T-cell (primary cell): ENCODE measurements at places on chromosomes 12 and 14.

GRCh38 chr12:61871485-61871810 lies 388.8 kb upstream of the USP15 start:
- no peak for DNase-seq

DNA sequence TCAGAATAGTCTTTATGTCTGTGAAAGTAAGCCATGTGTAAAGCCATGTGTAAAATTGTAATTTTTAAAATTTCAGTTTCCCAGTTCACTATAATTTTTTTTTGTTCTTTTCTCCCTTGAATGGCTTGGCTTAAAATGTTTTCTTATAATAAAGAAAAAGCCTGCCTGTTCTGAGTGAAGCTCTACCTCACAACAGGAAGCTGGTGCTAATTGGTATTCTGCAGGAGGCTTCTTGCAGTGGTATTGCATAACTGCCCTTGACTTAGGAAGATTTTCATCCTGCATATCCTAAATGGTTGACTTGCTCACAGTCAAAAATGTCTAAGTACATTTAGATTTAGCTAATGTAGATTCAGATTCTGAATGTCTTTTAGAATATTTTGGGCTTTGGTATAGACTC lies 49.5 kb downstream of the ATP2A2 start:
- no peak for DNase-seq

DNA sequence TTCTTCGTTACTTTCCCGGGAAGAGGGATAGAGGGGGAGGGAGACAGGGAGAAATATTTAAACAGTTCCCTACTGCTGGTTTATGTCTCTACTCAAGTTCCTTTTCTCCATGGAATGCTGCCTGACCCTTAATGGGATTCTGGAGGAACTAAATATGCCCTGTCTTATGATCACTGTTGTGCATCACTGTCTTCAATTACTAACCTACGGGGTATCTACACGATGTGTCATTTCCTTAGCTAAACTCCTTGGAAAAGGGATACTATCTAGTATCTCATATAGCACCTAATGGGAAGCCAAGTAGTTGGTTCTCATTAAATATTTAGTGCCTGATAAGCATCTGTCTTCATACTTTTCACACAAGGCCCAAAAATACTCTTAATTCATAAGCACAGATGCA lies 37.5 kb upstream of the FBLN5 start:
- no peak for DNase-seq

GRCh38 chr14:62179367-62180018 lies 417.3 kb downstream of the SNAPC1 start:
- DNase-seq, result no peak

DNA sequence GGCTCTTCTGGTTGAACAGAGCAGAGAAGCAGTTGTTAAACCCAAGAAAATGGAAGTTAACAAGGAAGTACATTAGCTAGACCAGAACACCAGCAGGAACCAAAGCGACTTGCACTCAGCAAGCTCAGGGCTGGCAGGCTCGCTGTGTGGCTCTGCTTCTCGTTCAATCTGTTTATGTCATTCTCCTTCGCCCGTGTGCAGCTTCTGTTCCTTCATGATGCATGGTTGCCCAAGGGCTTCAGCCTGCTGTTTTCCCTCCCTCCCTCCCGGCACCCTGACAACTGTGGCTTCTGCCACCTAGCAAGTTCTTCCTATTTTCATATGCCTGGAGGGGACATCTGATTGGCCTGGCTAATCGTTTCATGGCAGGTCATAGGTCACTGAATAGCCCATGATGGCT lies 25.3 kb downstream of the PIGH start:
- DNase-seq, result no peak

GRCh38 chr12:10457760-10458159 lies 4.6 kb upstream of the KLRC1 start:
- DNase-seq, result no peak

DNA sequence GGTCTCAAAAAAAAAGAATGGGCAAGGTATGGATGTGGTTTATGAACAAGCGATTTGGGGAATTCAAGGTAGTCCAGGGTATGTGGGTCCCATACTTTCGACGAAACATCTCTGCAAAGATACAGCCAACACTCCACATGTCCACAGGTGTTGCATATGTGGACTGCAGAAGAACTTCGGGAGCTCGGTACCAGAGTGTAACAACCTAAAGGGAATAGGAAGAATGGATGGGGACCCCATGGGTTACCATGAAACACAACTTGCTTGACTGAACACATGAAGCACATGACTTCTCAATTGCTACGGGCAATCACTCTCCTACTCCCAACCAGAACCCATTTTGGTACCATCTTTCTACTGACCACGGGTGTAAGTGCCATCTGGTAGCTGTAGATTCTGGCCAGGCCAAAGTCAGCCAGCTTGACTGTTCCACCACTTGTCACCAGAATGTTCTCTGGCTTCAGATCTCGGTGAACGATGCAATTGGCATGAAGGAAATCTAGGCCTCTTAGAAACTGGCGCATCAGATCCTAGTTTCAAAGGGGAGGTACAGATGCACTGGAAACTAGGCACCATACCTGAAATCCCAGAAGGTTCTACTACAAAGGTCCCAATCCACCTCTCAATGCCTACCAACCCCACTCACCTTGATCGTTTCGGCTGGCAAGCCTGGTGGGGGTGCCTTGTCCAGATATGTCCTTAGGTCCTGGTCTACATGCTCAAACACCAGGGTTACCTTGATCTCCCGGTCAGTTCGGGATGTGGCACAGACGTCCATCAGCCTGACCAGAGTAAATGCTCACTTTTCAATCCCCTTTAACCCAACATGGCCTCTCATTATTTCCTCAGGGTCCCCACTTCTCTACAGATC lies 1.3 kb downstream of the CDK4 start:
- DNase-seq, result no peak

GRCh38 chr14:31194661-31195060 lies 12.9 kb downstream of the HECTD1 start:
- no peak for DNase-seq

GRCh38 chr12:113448873-113449272 lies 22.8 kb downstream of the LHX5 start:
- no peak for DNase-seq

- no peak for DNase-seq
These were observed 2.9 kb downstream of the RILPL1 start for GRCh38 chr12:123530668-123531067.

DNA sequence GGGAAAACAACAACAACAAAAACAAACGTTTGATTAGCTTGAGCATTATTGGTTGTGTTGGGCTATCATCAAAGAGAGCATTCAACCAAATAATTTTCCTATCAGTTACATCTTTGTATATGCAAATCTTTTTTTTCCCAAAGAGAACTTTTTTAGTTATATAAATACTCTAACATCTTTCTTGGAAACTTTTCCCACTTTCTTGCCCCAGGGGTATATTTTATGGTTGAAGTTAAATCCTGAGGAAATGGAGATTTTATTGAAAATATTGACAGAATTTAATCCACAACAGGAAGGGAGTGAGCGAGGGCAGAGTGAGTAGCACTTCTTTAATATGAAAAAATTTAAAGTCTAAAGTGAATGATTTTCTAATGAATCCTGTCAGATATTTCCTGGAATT lies 120.9 kb upstream of the NPAS3 start:
- no peak for DNase-seq

GRCh38 chr12:14920475-14921126 lies 17.7 kb downstream of the ERP27 start:
- no peak for DNase-seq

GRCh38 chr14:50542941-50543418 lies 10.6 kb upstream of the MAP4K5 start:
- DNase-seq, result peak; percentile 13

GRCh38 chr12:100295764-100296555 lies 29.0 kb downstream of the SCYL2 start:
- DNase-seq, result no peak

GRCh38 chr12:26937443-26937862 lies 328 bp downstream of the INTS13 start:
- no peak for DNase-seq

- no peak for DNase-seq
These were observed 84.3 kb upstream of the DIO3 start for GRCh38 chr14:101476916-101477553.

DNA sequence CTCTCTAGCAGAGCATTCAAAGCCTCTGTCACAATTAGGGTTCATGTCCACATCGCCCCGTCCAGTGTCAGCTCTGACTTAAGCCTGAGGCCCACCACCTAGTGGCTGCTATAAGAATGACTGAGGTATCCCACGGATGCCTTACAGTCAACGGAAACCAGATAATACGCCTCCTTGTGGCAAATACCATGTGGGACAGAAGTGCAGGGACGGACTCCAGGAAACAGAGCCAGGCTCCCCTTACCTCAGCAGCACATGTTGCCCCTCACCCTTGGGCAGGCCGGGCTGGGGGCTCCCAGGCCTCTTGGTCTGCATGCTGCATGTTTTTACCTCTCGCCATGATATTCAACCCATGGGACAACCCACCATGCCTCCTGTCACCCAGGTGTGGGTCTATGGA lies 86.3 kb downstream of the VWF start:
- DNase-seq, result no peak

GRCh38 chr12:42696406-42697149 lies 107.0 kb upstream of the PRICKLE1 start:
- no peak for DNase-seq

GRCh38 chr14:75428230-75429104 lies 645 bp downstream of the JDP2 start:
- DNase-seq, result no peak

DNA sequence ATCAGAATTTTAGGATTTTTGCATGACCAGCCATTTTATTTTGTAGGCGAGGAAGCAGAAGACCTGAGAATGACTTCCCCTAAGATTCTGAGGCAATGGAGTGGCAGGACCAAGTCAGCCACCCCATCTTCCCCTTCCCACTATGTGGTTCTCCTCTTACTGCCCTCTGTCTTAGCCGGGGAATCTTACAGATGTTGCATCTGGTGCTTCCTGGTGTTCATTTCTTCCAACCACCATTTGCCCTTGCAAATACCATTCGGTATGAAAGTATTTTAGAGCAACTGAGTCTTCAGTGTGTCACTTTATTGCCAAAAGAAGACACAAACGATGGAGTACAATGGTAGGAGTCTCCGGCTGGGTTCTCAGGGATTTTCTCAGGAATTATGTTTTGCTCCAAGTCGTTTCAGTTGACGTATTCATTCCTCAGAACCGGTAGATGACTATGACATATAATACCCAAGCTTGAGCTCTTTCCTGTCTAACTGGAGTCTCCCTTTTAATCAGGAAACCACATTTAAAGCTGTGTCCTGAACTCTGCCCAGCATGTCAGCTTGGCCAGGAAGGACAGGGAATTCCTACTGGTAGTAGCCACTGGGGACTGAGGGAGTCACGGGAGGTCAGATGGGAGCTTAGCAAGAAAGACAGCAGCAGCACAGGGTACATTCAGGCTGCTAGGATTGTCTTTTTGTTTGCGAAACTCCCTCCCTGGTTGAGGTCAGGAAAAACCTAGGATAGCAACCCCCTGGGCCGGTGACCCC lies 87.0 kb downstream of the SAMD4A start:
- DNase-seq, result no peak

DNA sequence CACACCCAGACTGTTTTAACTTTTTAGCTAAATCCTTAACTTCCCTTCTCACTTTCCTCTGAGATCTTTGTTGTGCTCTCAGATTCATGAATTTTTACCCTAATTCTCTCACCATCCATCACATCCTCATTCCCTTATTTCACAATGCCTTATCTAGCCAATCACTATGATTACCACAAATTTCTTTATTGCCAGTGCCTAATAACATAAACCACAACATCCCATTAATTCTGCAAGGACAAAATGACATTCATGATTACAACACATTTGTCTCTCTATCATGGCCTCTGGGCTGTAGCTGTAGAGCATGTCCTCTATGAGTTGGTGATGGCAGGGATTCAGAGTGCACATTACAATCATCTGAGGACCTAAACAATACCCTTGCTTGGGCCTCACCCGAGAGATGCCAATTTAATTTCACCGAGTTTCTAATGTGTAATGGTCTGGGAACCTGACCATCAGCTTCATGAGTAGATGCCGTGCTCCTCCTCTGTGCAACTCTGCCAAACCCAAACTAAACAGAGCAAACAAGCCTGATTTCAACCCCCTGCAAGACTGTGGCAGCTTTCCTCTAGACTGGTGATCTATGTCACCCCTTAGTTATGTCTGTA lies 99.3 kb downstream of the SPTSSA start:
- DNase-seq, result no peak

DNA sequence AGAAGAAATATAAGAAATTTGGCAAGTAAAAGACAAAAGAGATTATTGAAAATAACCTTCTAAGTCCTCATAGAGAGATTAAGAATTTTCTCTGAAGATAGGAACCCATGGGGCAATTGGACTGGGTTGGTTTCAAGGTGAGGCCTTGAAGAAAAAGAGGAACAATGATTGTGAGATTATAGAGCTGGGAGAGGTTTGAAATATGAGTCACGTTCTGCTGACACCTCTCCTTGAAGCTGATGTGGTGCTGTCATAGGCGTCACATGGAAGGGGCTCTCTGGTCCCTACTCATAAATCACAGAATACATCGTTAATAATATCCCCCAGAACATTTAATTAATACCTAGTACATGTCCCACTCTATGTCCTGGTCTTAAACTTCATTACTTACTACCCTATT lies 227.6 kb upstream of the PDE3A start:
- no peak for DNase-seq

DNA sequence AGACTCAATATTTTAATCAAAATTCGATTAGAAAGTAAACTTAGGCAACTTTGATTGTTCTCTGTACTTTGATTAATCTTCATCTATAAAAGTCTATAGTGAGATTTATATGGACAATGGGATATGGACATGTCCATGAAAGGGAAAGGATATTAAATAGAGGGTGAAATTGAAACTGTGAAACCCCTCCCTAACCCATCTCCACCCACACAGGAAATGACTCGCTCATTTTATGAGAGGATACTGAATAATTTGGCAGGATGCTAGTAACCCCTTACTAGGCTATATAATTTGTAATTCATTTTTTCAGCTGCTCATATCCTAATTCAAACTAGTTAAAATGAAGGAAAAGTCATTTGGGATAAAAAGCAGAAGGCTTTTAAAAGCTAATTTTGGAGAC lies 328.0 kb upstream of the ATP2B1 start:
- DNase-seq, result no peak

GRCh38 chr14:77086017-77086727 lies 11.9 kb upstream of the CIPC start:
- peak; percentile 45 for DNase-seq

- DNase-seq, result no peak
These were observed 59.0 kb upstream of the ARID2 start for GRCh38 chr12:45670346-45671065.

GRCh38 chr14:102043251-102044025 lies 43.4 kb downstream of the HSP90AA1 start:
- DNase-seq, result no peak

- DNase-seq, result no peak
These were observed 360.5 kb downstream of the CACNA1C start for GRCh38 chr12:2413301-2413700.

GRCh38 chr12:110012137-110012536 lies 12.9 kb downstream of the ANKRD13A start:
- no peak for DNase-seq

DNA sequence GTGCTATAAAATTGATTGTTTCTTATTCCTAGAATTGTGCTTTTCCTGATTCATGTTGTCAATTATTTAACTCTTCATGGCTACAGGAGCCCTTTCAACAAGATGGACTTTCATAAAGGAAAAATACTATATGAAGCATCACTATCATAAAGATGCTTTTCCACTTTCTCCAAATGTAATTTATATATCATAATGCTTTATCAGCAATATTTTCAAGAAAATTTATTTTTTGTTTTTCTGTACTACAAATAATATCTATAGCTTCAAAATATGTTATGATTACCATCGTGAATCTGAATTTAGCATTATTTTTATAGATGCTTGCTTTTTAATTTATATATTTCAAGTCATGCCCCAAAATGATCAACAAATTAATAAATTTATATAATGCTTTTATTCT lies 873.5 kb upstream of the LRFN5 start:
- no peak for DNase-seq
